Colonic mucosa (tissue), 4 donors: ENCODE measurements at places on chromosomes 4 and X.

- H3K27me3 ChIP-seq: no peaks in the 10 kb centered on the region
- H3K27ac ChIP-seq: no peak overlapping the region
- H3K4me1 ChIP-seq: no peaks in the 10 kb centered on the region
- no peak overlapping the region for H3K4me3 ChIP-seq
- no peak for DNase-seq
Observed at GRCh38 chr4:8048856-8049676, 109.4 kb upstream of the AFAP1 start.

DNA sequence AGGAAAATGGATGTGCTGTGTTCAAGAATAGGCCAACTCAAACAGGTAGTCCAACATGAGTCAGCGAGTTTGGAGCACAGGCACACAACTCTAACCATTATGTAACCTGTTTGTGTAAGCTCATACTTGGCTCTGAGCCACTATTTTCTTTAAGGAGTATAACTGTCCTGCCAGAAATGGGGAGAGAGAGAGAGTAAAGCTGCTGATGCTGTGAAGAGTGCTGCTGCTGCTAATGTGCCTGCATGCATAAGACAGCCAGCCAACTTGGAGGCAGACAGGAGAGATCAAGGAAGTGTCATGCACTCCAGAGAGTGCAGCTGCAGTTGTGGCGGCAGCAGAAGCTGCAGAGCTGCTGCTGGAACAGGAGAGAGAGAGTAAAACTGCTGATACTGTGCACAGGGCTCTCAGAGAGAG lies 11.7 kb upstream of the STATH start:
- H3K4me1 ChIP-seq: no peaks in the 10 kb centered on the region
- no peak for DNase-seq
- no peaks in the 10 kb centered on the region for H3K27me3 ChIP-seq

DNA sequence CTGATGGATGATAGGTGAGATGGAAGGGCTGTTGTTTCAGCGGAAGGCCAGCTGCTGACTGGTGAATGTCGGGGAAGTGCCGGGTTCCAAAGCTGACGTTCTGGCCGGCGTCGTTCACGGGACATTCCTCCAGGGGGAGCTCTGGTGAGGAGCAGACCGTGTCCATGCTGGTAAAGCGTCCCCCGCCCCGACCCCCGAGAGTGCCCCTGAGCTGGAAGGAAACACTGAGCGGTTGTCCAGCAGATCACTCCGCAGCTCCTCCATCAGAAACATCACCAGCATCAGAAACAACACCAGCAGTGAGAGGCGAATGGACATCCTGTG lies 18.6 kb upstream of the ADRA2C start:
- H3K4me3 ChIP-seq: no peak overlapping the region
- no peaks in the 10 kb centered on the region for H3K36me3 ChIP-seq
- H3K27me3 ChIP-seq: peaks cover 14% of the 10 kb centered on the region
- no peaks in the 10 kb centered on the region for H3K4me1 ChIP-seq
- DNase-seq: no peak

DNA sequence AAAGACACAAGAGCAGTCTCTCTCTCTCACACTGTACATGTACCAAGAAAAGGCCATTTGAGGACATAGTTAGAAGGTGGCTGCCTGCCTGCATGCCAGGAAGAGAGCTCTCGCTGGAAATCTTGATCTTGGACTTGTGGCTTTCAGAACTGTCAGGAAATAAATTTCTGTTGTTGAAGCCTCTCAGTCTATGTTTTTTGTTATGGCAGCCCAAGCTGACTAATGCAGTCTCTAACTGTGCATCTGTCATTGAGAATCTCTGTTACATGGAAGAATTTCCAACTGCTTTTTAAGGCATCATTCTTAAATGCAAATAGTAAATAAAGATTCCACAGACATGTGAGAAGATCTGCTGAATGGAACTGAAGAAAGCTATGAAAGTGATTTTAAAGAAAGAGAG lies 198.3 kb downstream of the PCDH10 start:
- H3K27ac ChIP-seq: no peak overlapping the region
- no peak overlapping the region for H3K4me3 ChIP-seq
- no peaks in the 10 kb centered on the region for H3K27me3 ChIP-seq
- no peaks in the 10 kb centered on the region for H3K36me3 ChIP-seq
- H3K4me1 ChIP-seq: no peaks in the 10 kb centered on the region

DNA sequence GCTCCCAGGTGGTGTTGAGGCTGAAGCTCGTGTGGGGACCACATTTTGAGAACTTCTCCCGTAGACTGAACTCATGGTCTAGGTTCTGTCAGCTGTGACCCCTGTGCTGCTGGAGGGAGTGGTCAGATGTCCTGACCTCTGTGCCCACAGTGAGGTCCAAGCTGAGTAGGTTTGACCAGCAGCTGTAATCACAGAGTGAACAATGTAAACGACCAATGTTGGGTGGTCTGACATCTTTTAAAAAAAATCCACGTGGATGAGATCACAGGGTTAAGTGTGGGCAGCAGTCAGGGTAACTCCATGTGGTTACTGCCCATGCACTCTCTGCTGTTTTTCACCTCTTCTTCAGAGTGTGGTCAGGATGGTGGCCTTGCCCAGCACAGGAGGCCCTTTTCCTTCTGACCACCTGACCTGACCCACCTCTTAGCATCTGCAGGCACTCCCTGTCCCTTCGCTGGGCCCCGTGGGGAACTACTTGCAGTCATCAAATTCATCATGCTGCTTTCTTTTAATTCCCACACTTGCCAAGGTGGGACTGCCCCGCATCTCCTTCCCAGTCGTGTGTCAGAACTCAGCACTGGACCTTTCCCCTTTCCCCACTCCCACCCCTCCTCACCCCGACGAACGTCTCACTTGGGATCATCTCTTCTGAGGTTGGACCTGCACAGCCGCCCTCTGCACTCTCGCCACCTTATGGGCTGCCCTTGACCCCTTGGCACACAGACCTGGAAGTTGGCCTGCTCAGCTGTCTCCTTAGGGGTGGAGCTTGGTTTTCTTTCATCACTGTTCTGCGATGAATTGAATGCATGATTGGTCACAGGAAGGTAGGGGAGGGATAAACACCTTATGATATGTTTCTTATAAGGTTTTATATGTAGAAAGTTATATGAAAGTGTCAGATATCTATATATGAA lies 120.1 kb downstream of the PTTG2 start:
- H3K4me1 ChIP-seq: peaks cover 12% of the 10 kb centered on the region
- H3K36me3 ChIP-seq: no peaks in the 10 kb centered on the region
- peak overlapping the region; percentile 88 for H3K27ac ChIP-seq
- no peak for DNase-seq

DNA sequence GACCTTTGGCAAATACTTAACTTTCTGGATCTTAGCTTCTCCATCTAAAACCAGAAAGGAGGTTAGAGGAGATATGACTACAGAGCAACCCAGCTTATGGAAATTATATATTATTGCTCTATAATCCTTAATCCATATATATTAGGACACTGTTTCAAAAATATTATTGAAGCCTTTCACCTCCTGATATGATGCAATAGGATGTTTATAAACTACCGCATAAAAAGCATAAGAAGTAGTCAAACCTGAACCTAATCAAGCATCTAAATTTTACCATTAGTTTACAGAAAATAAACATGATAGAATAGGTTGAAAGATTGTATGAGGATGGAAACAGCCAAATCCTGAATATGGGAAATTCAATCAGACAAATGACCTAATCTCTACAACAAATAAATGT lies 5.6 kb upstream of the FAM200B start:
- no peaks in the 10 kb centered on the region for H3K4me1 ChIP-seq
- no peak for DNase-seq
- no peaks in the 10 kb centered on the region for H3K36me3 ChIP-seq
- no peak overlapping the region for H3K4me3 ChIP-seq

GRCh38 chr4:39637221-39637585 lies 1.5 kb downstream of the SMIM14 start:
- no peak for DNase-seq
- no peaks in the 10 kb centered on the region for H3K36me3 ChIP-seq
- H3K4me1 ChIP-seq: peaks cover 5% of the 10 kb centered on the region
- H3K27me3 ChIP-seq: no peaks in the 10 kb centered on the region
- peak overlapping the region; percentile 72 for H3K4me3 ChIP-seq

GRCh38 chr4:89109841-89110540 lies 1.3 kb upstream of the TIGD2 start:
- no peaks in the 10 kb centered on the region for H3K27me3 ChIP-seq
- H3K27ac ChIP-seq: no peak overlapping the region
- H3K36me3 ChIP-seq: no peaks in the 10 kb centered on the region
- H3K4me3 ChIP-seq: peak overlapping the region; percentile 75

DNA sequence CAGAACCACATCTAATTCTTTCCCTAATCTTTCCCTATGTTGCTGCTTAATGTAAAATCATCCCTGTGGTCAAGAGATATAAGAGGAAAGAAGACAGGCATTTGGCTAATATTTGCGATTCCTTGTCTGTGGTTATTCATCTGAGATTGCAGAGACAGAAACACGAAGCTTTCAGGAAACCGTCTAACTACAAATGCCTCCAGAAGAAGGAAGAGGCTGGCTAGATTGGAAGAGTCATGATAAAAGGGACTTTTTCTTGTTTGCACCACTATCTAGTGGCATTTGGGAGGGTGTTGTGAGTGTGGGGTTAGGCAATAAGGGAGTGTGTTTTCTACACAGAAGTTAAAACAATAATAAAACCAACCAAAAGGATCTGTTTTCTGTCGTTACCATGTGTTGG lies 43.9 kb downstream of the TMEM154 start:
- DNase-seq: no peak
- H3K4me3 ChIP-seq: no peak overlapping the region
- no peaks in the 10 kb centered on the region for H3K27me3 ChIP-seq
- no peaks in the 10 kb centered on the region for H3K36me3 ChIP-seq
- no peaks in the 10 kb centered on the region for H3K4me1 ChIP-seq
- no peak overlapping the region for H3K27ac ChIP-seq

DNA sequence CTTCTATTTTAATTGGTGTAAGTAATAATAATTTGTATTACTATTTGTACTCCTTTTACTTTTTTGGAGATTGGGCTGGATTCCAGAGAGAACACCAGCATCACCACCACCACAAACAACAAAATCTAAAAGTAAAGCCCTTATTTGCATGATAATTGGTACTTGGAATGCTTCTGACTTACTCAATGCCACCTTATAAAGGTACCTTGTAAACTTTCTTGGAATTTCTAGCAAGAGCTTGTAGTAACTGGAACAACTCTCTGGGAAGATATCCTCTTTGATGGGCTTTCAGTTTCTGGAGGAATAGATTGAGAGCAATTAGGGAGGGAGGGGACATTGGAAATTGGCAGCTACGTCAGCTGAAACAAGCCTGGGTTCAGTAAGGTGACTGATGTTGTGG lies 20.2 kb upstream of the PITX2 start:
- H3K4me3 ChIP-seq: no peak overlapping the region
- H3K4me1 ChIP-seq: no peaks in the 10 kb centered on the region
- peaks cover 30% of the 10 kb centered on the region for H3K27me3 ChIP-seq
- no peak overlapping the region for H3K27ac ChIP-seq
- no peak for DNase-seq

DNA sequence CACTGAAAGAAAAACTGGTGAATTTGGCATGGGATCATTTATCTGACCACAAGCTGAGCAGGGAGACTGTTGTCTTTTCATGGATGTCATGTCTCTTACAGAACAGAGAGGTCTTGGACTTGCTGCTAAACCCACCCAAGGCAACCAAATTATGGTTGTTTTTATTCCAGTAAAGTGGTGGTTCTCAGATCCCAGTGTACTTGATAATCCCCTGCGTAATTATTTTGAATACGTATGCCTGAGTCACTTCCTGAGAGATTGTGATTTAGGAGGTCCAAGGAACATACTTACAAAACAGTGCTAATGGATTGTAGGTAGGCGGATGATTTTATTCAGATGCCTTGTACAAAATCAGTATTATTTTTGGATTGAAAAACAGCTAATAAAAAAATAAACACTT lies 585.6 kb downstream of the IL1RAPL1 start:
- H3K4me3 ChIP-seq: no peak overlapping the region
- H3K36me3 ChIP-seq: no peaks in the 10 kb centered on the region
- no peak for DNase-seq
